ENCODE measurements at places on chromosomes 3 and 15. TPM values are rescaled to one million over a fixed set of nuclear protein-coding genes. Genes with fewer than 3 reads are reported as not detected.

The NR1I2 gene
- 0.47 TPM for total RNA-seq

The TGM5 gene
- 2.1 TPM for total RNA-seq

The GOLGA8K gene
- 25.8 TPM for total RNA-seq

The DCLK3 gene
- 4.0 TPM for total RNA-seq

The CEP152 gene
- 34.7 TPM for total RNA-seq

The SV2B gene
- total RNA-seq = 1.6 TPM

The GOLGA6D gene
- 29.8 TPM for total RNA-seq

The C15orf62 gene
- total RNA-seq = 0.24 TPM

The IP6K2 gene
- 148 TPM for total RNA-seq

The SMCO1 gene
- total RNA-seq = 0.24 TPM

The GOLGA8S gene
- total RNA-seq = 9.2 TPM

The GHRL gene
- total RNA-seq = 0.50 TPM

The OR5K2 gene
- not detected for total RNA-seq

The KLF15 gene
- total RNA-seq = 36.1 TPM

The SKOR1 gene
- 2.2 TPM for total RNA-seq

The IL17RD gene
- total RNA-seq = 29.9 TPM

The DUT gene
- 95.4 TPM for total RNA-seq

The EHHADH gene
- total RNA-seq = 5.2 TPM

The SERINC4 gene
- total RNA-seq = 11.7 TPM

The HSPBAP1 gene
- 11.1 TPM for total RNA-seq

The NCK1 gene
- 45.0 TPM for total RNA-seq

The ZXDC gene
- 78.9 TPM for total RNA-seq

The CCR9 gene
- total RNA-seq = not detected

The KBTBD8 gene
- total RNA-seq = 10.0 TPM

The RAB6B gene
- 7.0 TPM for total RNA-seq

The CYP8B1 gene
- not detected for total RNA-seq

The SIDT1 gene
- total RNA-seq = 8.6 TPM

The HEXA gene
- total RNA-seq = 110 TPM

The LSMEM2 gene
- total RNA-seq = 3.2 TPM

The TMEM207 gene
- total RNA-seq = 0.19 TPM

The CNOT10 gene
- total RNA-seq = 56.4 TPM

The SLC28A1 gene
- total RNA-seq = 0.31 TPM

The ADPRH gene
- total RNA-seq = 8.6 TPM

The GP9 gene
- total RNA-seq = 1.7 TPM

The ACSBG1 gene
- 25.2 TPM for total RNA-seq

The FOXB1 gene
- total RNA-seq = 1.5 TPM

The MAGEL2 gene
- total RNA-seq = 1.9 TPM

The NEDD4 gene
- total RNA-seq = 6.4 TPM

The HEMK1 gene
- total RNA-seq = 12.8 TPM

The GOLGA8T gene
- 9.0 TPM for total RNA-seq

The TMEM212 gene
- total RNA-seq = 4.3 TPM

All from testis (tissue), 5 donors.